SK-MEL-5 (cell line): ENCODE measurements at places on chromosomes 7 and 10. TPM values are rescaled to one million over a fixed set of nuclear protein-coding genes. Genes with fewer than 3 reads are reported as not detected.

DNA sequence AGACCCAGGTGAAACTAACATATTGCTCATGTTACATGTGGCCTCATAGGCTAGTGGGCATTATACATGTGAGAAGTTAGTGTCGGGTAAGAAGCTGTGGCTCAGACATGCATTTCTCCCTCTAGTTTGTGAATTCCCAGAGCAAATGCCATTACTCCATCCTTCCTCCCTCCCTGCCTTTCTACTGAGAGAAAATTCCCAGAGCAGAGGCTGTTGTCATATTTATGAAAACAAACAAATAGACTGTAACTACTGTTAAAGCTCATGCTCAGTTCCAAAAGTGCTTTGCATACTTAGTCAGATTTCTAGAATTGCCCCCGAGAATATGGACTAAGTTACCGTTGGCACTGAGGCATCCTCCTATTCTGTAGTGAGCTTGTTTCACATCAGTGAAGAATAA, 29.0 kb downstream of the ZNRF2 start:
- DNase-seq: no peak

SPDYE1 gene
- not detected in 2 replicates for total RNA-seq

DNA sequence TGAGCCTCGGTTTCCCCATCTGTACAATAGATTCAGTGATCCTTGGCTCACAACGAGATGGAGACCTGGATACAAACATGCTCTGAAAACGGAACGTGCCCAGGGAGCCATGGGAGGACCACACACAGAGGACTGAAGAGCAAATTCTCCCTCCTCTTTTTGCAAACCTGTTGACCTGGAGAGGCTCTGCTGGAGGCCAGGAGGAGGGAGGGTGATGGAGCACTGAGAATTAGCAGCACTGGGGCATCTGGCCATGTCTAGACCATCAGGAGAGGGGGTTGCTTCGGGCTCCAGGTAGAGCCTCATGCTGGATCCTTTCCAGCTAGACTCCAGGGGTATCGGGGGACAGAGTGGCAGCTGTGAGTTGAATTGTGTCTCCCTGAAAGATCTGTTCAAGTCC, 97.4 kb upstream of the GPR26 start:
- no peak for DNase-seq

DNA sequence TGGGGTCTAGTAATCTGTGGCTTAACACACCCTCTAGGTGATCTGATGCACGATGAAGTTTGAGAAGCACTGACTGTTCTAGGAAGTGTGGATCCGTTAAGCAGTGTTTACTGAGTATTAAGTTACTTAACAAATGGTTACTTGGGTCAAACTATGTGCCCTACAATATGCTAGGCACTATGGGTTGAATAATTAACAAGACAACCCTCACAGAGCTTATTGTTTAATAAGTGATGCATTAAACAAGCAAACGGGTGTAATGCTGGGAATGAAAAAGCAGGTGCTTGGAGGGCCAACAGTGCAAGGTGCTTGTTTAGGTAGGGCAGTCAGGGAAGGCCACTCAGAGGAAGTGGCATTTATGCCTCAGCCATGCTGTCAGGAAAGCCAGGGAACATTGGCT, 378.0 kb upstream of the PODXL start:
- DNase-seq: no peak

ASIC3 gene
- total RNA-seq: 0.42 and 0.93 TPM in 2 replicates

GRCh38 chr7:97439637-97440214, 292.2 kb upstream of the TAC1 start:
- DNase-seq: no peak

DNA sequence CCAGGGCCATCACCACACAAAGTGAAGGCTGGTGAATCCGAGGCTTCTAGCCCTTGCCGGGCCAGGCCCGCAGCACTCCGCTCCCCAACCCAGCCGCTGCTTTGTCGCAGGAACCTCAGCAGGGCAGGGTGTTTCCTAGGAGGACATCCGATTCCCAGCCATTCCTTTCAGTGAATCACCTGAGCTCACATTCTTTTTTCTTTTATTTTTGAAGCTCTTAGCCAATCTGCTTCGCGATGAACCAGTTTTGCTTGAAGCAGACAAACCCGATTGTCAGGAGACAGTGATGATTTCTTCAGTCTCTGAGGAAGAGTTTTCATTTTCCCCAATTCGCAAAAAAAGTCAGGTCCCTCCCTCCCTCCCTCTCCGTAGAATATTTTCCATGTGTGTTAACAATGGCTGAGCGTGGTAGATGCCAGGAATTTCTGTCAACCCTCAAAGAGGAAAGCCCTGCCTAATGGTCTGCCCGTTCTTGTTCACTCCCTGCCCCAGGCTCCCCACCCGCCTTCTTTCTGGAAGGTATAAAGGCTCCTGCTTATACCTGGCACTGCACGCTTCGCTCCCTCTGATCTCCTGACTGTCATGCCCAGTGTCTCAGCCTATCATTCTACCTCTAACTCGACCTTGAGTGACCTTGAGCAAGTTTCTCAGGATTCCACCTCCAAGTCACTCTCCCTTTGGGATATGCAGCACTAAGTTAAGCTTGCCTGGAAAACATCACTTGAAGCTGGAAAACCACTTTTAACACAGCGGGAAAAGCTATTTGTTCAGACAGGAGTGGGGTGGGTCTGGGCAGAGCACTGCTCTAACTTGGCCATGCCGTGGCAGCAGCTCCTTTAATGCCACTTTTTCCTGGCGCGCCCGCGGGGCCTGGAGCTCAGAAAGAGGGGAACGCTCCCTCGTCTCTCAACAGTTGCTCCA, 35.1 kb downstream of the EGFR start:
- no peak for DNase-seq

- no peak for DNase-seq
These were observed 186.4 kb downstream of the CACNA2D1 start for GRCh38 chr7:82257118-82257695.

DNA sequence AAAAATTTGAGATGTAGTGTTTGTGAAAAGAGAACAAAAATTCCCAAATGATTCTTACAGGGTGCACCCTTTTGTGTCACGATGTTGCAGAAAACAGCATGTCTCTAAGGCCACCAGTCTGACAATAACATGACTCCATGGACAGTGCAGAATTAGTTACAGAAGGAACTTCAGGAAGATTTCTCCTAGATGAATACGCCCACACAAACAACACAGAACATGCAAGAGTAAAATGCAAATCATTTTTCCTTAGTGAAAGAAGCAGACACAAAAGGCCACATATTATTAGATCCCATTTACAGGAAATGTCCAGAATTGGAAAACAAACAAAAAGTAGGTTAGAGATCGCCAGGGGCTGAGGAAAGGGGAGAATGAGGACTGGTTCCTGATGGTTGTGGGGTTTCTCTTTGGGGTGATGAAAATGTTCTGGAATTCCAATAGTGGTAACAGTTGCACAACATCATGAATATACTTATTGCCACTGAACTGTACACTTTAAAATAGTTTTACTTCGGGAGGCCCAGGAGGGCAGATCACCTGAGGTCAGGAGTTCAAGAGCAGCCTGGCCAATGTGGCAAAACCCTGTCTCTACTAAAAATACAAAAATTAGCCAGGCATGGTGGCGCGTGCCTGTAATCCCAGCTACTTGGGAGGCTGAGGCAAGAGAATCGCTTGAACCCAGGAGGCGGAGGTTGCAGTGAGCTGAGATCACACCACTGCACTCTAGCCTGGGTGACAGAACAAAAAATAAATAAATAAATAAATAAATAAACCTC, 10.2 kb downstream of the ZC3HAV1 start:
- DNase-seq: no peak

GRCh38 chr10:50294582-50294981, 43.3 kb upstream of the ASAH2 start:
- no peak for DNase-seq

WASHC2A gene
- 28.2 and 30.5 TPM in 2 replicates for total RNA-seq

- no peak for DNase-seq
These were observed 82.4 kb upstream of the FAM171A1 start for GRCh38 chr10:15453457-15453856.

DNA sequence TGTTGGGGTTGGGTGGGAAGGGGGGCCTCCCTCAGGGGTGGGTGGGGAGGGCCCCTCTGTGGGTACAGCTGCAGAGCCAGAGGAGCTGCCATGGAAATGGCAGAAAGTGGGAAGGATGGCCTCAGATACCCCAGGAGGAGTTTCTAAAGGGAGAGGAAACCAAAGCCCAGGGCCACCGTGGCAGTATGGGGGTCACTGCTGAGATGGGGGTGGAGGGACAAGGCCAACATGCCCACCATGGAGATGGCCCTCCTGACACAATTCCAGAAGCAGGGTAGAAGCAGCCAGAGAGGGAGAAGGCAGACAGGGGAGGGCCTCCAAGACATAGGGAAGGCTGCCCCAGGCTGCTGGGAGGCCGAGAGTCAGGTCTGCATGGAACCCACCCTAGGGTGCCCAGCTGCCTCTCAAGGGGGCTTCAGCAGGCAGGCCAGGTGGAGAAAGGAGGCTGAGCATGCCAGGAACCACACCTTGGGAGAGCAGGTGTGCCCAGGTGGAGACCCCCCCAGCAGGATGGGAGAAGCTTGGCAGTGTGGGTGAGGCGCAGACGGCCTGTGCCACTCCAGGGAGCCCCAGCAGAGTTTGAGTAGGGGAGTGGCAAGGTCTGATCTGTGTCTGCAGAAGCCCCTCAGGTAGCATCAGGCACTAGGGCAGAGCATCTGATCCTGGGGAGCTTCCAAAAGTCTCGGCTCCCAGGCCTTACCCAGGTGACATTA, 146.8 kb downstream of the ARHGAP22 start:
- no peak for DNase-seq

GRCh38 chr10:102652170-102652916, 8.1 kb downstream of the TRIM8 start:
- DNase-seq: no peak
